ENCODE measurements at places on chromosomes 5 and 9.

GRCh38 chr5:55920784-55921183, 69.6 kb downstream of the IL31RA start:
- no peak for DNase-seq

DNA sequence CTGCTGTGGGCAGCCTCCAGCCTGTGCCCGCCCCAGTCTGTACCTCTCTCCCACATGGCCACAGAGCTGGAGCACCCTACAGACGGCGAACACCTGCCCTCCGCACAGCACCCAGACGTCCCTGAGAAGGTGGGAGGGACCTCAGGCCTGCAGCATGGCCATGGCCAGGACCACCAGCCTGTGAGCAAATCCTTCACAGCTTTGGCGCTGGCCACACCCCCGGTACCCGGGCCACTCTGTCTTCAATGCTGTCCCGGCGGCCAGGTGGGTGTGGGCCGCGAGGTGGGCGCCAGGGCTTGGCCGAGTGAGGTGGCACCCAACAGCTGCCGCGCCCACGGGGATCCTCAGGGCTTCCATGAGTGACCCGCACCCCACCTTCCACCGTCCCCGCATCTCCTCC, 18.7 kb downstream of the NOTCH1 start:
- DNase-seq: no peak

DNA sequence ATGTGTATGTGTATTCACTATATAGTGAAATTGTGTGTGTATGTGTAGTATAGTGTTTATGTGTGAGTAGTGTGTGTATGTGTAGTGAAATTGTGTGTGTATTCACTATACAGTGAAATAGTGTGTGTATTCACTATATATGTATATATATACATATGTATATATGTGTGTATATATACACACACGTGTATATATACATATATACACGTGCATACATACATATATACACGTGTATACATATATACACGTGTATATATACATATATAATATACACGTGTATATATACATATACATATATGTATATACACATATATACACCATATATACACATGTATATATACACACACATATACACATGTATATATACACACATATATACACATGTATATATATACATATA, 403.6 kb upstream of the TUSC1 start:
- DNase-seq: no peak

DNA sequence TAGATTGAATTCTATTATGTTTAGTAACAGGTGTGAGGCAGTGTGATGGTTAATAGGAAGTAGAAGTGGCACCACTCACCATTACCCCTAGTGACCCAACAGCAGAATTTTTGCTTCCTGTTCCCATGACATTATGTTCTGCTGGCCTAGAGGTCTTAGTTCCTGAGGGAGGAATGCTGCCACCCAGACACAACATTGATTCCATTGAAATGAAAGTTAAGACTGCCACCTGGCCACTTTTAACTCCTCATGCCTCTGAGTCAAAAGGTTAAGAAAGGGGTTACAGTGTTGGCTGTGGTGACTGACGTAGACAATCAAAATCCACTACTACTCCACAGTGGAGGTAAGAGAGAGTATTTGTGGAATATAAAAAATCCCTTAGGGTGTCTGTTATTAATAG, 218.9 kb upstream of the NMUR2 start:
- no peak for DNase-seq

DNA sequence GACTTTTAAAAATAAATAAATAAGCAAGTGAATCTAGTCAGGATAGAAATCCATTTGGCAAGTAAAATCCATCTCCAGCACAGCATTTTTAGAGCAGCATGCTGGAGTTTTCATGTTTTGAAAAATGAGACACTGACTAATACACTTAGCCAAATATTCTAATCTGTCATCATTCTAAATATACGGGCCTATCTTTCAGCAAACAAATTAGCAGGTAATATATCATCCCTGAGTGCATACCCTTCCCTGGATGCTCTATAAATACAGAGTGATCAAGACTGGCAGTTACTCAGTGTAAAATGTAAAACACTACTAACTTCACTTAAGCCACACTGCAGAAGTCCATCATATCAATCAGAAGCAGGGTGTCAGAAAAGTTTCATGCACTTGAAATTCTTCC, 58.4 kb downstream of the MLLT3 start:
- DNase-seq: peak; percentile 62

GRCh38 chr5:98464737-98465330, 308.6 kb upstream of the RGMB start:
- DNase-seq: no peak

GRCh38 chr9:92911511-92912475, 34.0 kb upstream of the ZNF484 start:
- peak; percentile 54 for DNase-seq

GRCh38 chr5:9339206-9339818, 206.6 kb downstream of the SEMA5A start:
- peak; percentile 53 for DNase-seq

GRCh38 chr9:35350212-35350611, 139.7 kb upstream of the RUSC2 start:
- no peak for DNase-seq

DNA sequence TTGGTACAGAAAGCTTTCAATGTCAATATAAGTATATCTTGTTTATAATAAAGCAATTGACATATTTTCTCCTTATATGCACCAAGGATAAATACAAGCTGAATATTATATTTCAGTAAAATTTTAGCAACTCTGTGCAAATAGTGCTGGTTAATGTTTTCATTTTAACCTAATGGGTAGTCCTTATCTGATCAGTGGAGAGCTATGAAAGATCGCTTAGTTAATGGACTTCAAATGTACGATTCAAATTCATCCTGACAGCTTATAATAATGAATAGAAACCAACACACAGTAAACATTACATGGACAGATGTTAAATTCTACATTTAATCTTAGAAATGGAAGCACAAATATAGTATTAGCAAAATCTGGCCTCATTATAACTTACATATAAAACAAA, 1495.2 kb upstream of the C9orf72 start:
- DNase-seq: no peak

DNA sequence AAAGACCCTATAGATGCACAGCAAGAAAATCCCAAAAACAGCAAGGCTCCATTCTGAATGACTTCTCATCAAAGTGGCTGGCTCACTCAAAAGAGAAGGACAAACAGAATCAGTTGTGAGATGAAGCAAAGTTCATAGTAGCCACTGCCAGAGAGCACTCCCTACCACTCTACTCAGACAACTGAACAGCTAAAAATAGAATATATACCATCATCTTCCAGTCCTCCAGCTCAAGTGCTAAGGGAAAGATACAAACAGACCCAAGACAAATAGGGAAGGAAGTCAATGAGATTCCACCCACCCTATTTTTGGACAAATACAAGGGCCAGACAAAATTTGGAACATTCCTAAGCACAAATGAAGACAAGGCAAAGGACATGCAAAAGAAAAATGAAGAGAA, 20.6 kb downstream of the GNAQ start:
- DNase-seq: no peak

DNA sequence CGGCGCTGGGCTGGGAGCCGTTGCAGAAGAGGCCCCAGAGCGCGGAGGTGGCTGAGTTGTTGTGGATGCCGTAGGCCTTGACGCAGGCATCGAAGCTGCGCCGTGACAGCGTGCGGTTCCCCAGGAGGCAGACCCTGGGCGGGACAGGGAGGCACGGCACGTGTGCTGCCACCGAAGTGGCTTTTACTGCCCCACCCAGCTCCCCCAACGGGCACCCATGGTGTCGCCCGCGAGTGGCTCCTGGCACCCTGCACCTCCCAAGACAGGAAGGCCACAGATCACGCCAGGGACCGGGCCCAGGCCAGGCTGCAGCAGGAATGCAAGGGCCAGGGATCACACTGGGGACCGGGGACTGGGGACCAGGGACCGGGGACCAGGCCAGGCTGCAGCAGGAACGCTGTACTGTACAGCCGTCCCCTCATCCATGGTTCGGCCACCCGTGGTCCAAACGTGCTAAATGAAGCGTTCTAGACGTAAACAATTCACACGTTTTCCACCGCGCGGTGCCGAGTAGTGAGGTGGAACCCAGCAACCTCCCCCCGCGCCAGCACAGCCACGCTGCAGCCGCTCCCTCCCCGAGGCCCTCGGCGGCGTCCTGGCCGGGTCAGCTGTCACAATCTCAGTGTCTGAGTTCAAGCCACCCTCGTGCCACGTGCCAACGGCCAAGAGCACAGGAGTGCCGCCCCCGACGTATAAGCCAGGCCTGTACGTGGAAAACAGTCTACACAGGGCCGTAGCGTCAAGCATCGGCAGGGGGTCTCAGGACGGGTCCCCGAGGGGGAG, 27.8 kb downstream of the SLC12A7 start:
- no peak for DNase-seq

GRCh38 chr5:111223101-111223786, 940 bp upstream of the CAMK4 start:
- DNase-seq: no peak

DNA sequence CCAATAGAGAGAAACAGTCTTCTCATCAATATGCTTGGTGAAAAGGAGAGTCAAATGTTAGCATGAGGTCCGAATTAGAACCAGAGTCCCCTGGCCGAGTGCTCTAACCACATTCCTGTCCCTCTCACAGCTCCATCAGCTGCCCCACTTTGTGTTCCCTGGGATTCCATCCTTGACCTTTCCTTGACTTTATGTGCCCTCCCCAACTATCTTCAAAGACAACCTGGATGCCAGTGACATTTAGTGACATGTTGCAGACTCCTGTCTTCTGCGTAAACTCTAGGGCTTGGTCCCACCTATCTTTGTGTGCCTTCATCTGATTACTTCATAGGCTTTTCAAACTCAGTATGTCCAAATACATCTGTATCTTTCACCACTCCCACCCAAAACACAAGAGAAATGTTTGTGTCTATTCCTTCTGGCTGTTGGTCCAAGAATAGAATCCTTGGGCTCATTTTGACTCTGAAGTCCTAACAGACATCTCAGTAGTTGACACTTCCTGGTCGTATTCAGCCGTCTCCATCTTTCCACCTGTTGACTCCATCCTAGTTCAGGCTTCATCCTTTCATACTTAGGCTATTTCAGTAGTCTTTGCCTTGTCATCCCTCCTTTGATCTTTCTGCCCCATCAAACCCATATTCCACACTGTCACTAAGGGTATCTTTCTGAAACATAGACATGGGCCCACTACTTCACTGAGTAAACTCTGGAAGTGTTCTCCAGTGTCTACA, 101.4 kb upstream of the CD180 start:
- no peak for DNase-seq
